Stimulated activated CD8-positive, alpha-beta memory T cell treated with anti-CD3 and anti-CD28 coated beads, Interleukin-15, amount 100 ng/mL, for 24 hours (primary cell): ENCODE measurements at places on chromosomes 2 and 18.

DNA sequence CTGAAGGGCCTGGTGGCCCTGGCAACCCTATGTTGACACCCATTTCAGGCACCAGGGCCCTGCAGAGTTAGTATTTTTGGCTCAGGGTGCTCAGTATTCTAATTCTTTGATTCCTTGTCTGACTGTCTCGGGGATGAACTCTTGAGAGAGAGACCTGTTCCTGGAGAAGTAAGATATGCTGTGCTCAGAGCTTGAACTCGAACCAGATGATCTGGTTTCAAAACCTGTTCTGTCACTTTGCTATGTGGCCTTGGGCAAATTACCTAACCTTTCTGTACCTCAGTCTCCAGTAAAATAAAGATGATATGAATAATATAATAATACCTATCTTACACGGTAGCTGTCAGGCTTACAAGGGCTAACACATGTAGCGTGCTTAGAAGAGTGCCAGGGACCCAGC, 294.2 kb downstream of the DYSF start:
- DNase-seq, result no peak

- DNase-seq, result no peak
Measured at GRCh38 chr18:48975120-48975816, 24.5 kb upstream of the SMAD7 start.

DNA sequence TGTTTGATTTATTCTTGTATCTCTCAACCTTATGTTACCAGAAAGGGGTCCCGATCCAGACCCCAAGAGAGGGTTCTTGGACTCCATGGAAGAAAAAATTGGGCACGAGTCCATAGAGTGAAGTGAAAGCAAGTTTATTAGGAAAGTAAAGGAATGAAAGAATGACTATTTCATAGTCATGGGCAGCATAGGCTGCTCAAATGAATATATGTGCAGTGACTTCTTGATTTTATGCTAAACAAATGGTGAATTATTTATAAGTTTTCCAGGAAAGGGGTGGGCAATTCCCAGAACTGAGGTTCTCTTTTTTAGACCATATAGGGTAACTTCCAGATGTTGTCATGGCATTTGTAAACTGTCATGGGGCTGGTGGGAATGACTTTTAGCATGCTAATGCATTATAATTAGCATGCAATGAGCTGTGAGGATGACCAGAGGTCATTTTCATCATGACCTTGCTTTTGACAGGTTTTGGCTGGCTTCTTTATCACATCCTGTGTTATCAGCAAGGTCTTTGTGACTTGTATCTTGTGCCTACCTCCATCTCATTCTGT, 832.4 kb upstream of the CDH2 start:
- DNase-seq, result no peak

- no peak for DNase-seq
Measured at GRCh38 chr2:149586063-149586462, 1.5 kb downstream of the MMADHC start.

- no peak for DNase-seq
Measured at GRCh38 chr18:58168221-58168620, 124.2 kb downstream of the NEDD4L start.

- DNase-seq, result no peak
Measured at GRCh38 chr2:23053601-23054000, 331.4 kb upstream of the KLHL29 start.

DNA sequence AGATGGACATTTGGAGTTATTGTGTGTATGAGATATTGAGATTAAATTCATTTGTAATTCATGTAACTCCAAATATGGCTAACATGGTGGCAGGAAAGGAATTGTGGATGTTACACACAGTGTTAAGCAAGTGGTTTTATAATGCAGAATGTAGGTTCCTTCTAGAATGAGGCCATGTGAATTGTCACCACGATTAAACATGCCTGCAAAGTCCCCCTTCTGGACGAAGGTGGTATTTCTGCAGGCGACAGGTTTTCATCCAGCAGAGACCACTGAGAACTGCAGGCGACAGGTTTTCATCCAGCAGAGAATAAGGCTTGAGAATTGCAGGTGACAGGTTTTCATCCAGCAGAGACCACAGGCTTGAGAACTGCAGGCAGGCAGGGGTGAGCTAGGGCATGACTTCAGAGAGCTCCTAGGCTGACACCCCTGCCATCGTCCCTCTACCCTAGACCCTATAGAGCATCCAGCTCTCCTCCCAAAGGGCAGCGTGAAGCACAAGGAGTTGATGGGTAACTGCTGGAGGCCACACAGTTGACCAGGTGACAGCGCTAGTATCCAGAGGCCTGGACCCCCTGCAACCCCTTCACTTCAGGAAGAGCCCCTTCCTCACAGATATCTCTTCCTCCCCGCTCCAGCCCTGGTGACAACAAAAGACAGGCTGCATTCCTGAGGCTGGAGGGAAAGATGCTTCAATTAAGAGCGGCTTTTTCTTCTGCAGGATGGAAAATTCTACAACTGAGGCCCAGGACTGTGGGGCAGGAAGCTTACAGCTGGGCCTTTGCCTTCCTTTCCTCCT, 175.8 kb downstream of the LOXHD1 start:
- peak; percentile 11 for DNase-seq

DNA sequence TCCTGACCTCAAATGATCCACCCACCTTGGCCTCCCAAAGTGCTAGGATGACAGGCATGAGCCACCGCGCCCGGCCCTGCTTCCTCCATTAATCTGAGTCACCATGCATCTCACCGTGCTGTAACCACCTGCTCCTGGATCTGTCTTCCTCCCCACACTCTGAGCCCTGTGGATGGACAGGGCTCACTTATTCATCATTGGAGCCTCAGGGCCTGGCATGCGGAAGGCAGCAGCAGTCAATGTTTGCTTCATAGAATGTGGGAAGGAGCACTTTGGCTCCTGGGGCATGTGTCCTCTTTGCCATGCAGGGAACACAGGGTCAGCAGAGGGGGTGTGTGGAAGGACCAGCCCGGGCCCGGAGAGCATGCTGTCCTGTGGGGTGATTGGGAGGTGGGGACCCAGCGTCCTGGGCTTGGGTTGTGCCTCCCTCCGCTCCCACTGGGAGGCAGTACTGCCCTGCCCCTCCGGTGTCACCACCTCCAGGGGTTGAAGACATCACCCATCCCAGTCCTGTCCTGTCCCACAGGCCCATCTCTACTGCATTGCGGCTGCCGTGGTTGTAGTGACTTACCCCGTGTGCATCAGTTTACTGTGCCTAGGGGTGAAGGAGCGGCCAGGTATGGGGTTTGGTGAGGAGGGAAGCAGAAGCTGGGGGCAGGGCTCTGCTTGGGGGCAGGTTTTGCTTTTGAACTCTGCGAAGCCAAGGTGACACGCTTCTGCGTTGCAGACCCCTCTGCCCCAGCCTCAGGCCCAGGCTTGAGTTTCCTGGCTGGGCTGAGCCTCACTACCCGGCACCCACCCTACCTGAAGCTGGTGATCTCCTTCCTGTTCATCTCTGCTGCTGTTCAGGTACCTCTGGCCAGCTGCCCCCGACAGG, 11.5 kb downstream of the MFSD2B start:
- no peak for DNase-seq

GRCh38 chr2:223123855-223124610, 72.0 kb downstream of the KCNE4 start:
- DNase-seq, result no peak

DNA sequence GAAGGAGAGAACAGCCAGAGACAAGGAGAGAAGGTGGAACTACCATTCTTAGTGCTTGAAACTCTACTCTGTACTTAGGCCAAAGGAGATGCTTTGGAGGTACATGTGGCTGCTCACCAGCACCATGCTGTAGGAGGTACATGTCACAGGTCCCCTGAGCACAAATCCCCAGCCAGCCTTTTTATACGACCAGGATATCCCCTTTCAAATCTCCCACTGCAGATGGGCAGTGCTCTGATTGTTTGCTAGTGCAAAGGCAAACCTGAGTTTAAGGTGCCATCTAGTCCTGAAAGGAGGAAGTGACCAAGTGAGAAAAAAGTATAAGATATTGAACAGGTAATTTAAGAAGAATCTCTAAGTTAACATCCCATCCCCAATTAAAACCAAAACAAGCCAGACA, 17.1 kb upstream of the TTC21B start:
- no peak for DNase-seq

GRCh38 chr2:222671259-222672067, at the start of gene MOGAT1:
MOGAT1 (plus strand) TSS chr2:222671658; CDS start chr2:222671786, 128 bp downstream.
- DNase-seq, result no peak

DNA sequence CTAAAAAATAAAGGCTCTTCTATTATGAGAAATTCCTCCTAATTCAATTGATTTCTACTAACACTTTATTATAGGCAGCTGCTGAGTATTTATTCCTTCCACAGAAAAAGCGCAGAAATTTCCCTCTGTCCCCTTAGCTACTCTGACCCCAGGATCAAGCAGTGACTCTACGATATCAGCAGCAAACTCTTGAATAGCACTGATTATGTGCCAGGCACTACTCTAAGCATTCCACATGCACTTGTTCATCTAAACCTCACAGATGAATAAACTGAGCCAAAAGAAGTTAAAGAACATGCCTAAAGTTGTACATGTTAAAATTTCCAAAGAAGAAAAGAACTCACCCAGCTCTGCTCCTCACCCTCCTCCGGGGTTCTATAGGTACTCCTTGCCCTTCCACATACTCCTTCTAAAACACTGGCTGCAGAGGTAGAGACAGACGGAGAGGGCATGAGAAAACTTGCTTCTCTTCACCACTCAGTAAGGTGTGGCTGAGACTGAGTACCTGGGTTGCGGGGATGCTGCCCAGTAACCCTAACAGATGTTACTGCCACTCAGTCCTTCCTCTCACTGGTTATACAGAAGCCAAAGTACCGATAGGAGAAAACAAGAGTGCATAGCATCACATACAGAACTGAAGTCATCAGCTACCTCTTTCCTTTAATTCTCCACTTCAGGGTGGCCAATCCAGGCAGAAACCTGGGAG, 9.9 kb downstream of the C1D start:
- DNase-seq, result no peak

DNA sequence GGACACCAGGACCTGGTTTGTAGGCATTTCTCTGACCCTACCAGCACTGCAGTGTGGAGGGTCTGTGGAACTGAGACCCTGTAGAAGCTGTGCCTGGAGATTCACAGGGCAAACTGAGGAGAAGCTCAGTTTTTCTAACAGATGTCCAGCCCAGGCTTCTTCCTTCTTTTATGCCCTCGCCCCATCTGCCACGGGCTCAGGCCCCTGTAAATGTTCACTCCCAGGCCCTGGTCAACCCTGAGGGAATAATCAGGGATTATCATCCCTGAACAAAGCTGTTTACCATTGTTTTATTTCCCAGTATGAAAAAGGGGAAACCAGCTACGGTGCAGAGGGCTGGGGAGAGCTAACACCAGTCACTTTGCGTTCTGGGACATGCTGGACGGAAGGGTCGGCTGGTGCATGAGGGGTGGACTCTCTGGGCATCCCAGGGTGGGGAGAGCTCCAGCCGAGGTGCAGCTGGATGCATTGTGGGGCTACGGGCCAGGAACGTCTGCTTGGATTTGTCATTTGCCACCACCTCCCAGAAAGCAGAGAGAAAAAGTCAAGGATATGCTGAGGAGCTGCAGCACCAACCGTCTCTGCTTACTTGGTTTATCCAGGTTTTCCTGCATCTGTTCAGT, 183.8 kb downstream of the TFCP2L1 start:
- no peak for DNase-seq

DNA sequence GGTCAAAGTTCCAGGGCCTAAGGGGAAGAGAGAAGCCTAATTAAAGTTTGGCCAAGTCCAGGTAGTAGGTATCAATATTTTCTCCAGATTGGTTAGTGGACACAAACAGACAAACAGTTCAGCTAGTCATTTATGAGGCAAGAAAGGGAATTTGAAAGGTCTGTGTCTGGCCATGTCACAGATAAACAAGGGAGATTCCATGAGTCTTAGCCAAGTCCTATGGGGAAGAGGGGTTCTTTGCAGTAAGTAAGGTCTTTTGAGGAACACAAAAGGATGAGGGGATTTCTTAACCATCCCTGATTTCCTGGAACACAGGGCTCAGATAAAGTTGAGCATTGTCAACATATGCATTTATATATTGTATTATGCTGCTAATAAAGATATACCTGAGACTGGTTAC, 310.8 kb downstream of the PLCL1 start:
- DNase-seq, result no peak

DNA sequence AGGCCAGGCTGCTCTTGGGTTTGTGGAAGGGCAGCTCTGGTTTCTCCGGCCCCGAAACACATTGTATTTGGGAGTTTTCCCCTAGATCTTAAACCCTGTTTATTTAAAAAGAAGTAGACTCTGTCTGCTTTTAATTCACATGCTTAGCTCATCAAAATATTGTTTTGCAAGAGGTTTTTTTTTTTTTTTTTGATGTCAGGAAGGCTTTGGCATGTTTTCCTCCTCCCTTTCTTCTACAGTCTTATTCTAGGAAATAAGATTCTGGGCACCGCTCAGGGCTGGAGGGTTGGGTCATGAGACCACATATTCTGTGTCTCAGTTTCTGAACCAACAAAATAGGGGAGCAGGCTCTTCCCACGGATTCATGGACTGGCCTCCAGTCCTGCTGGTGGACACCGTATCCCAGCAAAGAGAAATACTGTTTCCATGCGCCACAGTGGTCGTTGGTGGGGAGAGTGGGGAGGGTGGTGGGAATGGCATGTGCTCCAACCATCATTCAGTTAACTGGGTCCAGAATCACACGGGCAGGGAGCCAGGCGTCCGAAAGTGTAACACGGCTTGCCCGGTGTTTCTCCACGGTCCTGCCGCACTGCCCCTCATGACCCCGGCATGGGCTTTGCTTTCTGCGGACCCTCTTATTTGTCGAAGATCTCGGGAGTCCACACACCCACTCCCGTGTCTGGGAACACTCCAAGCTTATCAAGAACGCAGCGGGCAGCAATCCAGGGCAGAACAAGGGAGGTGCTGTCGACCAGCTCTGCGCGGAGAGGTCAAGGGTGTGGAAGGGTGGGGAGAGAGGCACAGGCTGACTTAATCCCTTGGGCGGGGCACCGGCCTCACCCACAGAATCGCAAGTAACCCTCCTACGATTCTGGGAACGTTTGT, 176.7 kb downstream of the GLI2 start:
- DNase-seq, result no peak

DNA sequence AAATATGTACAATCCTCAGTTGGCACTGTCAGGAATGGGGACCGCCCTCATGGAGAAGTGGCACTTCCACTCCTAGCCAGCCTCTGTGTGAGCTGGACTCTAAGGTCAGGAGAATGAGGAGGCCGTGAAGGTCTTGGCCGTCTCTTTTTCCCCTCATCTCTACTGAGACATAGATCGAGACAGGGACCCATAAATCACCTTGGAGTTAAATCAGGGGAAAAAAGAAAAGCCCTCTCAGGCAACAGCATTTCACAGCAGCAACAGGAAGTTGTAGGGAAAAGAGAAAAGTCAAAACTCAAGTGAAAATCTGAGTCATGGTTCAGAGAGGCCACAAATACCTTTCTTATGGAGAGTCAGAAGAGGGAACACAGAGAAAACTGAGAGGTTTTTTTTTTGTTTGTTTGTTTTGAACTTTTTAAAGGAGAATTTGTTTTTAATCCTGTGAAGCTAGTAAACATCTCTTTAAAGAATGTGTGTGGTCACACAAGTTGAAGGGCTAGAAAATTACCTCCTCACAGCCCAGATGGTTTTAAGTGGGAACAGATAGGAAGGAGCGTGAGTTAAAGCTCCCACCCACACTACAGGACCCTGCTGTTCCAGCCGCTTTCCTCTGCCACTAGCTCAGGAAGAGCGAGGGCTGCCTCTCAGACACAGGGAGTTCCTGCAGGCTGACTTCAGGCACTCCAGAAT, 30.6 kb upstream of the CYP1B1 start:
- DNase-seq, result no peak

GRCh38 chr2:219570924-219571310, 422 bp downstream of the OBSL1 start:
- no peak for DNase-seq

GRCh38 chr18:12231040-12231882, 22.9 kb upstream of the CIDEA start:
- no peak for DNase-seq

- DNase-seq, result no peak
Measured at GRCh38 chr2:130374587-130375290, 18.9 kb downstream of the PTPN18 start.

GRCh38 chr18:39660141-39660540, 2094.5 kb upstream of the CELF4 start:
- no peak for DNase-seq
